ENCODE measurements at places on chromosomes 6 and 20. TPM values are rescaled to one million over a fixed set of nuclear protein-coding genes. Genes with fewer than 3 reads are reported as not detected.

PPP1R14C gene
- total RNA-seq = 0.32 TPM

ZBTB46 gene
- 0.46 TPM for total RNA-seq

- no peaks in the 10 kb centered on the region for H3K27me3 ChIP-seq
- no peak overlapping the region for H3K4me3 ChIP-seq
- H3K27ac ChIP-seq = no peak overlapping the region
- no peak for DNase-seq
- H3K4me1 ChIP-seq = peaks cover 24% of the 10 kb centered on the region
Measured at GRCh38 chr6:116313101-116313776, 33.5 kb upstream of the TSPYL1 start.

DNA sequence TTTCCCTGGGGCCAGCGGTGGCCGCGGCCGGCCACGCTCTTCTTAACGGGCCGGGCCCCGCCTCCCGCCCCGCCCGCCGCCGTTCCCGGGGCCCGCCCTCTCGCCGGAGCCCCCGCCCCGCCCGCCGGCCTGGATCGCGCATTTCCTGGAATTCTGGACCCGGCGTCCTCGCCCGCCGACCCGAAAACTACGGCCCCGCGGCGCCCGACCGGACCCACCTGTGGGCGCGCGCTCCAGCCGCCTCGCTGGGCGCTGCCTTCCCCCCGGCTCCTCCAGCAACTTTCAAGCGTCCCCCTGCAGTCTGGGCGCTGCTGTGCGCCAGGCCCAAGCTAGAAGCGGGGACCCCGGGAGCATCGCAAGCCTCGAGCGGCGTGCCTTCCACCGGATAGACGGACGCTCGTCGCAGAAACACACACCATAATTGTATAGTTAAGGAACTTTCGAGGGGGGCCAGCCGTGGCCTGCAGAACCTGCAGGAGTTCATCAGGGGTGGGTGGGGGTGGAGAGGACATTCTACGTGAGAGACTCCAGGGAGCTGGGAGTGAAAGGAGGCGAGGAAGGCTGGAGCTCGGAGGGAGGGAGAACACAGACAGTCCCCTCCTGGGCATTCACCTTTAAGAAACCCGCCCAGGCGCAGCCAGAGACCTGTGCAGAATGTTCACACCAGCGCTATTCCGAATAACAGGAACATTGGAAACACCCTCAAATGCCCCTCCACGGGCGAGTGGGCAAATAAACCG, at the start of gene ADA:
ADA (minus strand) TSS at position 16 of the 740 bp plus-strand sequence. CDS start 92 bp downstream, outside the sequence.
- DNase-seq = peak; percentile 54
- H3K4me3 ChIP-seq = peak within 1 kb of the TSS; percentile 87
- H3K27ac ChIP-seq = peak within 1 kb of the TSS; percentile 74
- peaks cover 53% of the 10 kb centered on the region for H3K4me1 ChIP-seq

GRCh38 chr20:40746251-40746650, 57.2 kb upstream of the MAFB start:
- H3K4me1 ChIP-seq = peaks cover 16% of the 10 kb centered on the region
- H3K36me3 ChIP-seq = no peaks in the 10 kb centered on the region
- H3K27ac ChIP-seq = no peak overlapping the region
- H3K4me3 ChIP-seq = no peak overlapping the region
- peaks cover 10% of the 10 kb centered on the region for H3K27me3 ChIP-seq
- DNase-seq = no peak

DNA sequence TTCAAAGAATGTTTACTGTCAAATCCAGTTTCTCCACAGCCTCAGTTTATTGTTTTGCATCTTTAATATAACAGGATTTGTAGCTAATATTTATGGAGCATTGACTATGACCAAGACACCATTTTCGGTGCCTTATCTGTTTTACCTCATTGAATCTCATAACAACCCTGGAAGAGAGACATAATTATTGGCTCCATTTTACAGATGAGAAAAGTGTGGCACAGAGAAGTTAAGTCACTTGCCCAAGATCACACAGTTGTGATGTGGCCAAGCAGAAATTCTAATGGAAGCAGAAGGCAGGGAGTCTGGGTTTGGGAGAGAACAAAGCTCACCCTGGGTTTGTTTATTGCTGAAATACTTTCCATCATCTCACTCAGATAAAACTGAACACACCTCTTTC, 17.5 kb upstream of the NFATC2 start:
- H3K36me3 ChIP-seq = no peaks in the 10 kb centered on the region
- no peak overlapping the region for H3K27ac ChIP-seq
- H3K27me3 ChIP-seq = peaks cover 56% of the 10 kb centered on the region
- peaks cover 26% of the 10 kb centered on the region for H3K4me1 ChIP-seq
- no peak for DNase-seq

CST11 gene
- not detected for total RNA-seq

DNA sequence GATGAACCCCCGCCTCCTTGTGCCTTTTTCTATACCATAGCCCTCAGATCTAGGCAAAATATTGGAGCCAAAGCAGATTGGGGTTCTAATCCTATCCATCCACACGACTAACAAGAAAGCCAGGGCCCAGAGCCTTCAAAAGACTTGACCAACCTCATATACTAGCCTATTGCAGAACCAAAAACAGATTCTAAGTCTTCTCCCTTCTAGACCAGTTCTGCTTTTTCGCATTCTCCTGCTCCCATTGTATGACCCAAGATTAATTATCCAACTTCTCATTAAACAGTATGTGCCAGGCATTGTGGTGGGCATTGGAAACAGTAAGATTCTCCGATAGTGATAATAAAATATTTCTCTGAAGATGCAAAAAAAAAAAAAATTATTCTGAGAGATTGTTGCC, 113.7 kb upstream of the JARID2 start:
- H3K27me3 ChIP-seq = no peaks in the 10 kb centered on the region
- H3K36me3 ChIP-seq = no peaks in the 10 kb centered on the region
- H3K27ac ChIP-seq = no peak overlapping the region
- peaks cover 11% of the 10 kb centered on the region for H3K4me1 ChIP-seq

DNA sequence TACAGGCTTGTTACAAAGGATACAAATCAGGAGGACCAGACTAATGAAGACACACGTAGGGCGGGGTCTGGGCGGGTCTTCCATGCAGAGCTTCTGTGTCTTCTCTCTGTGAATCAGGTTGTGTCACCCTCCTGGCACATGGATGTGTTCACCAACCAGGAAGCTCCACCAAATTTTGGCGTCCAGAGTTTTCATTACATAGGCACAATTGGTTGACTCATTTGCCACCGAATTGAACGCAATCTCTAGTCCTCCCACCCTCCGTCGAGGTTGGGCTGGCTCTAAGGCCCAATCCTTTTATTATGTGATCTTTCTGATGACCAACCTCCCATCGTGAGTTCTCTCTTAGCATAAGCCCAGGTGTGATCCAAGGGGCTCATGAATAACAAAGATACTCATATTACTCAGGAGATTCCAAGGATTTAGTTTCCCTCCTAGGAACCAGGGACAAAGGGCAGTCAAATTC, 36.3 kb upstream of the DDR1 start:
- no peak for DNase-seq
- no peak overlapping the region for H3K4me3 ChIP-seq
- peaks cover 10% of the 10 kb centered on the region for H3K27me3 ChIP-seq
- H3K36me3 ChIP-seq = peaks cover 5% of the 10 kb centered on the region
- H3K4me1 ChIP-seq = no peaks in the 10 kb centered on the region

DNA sequence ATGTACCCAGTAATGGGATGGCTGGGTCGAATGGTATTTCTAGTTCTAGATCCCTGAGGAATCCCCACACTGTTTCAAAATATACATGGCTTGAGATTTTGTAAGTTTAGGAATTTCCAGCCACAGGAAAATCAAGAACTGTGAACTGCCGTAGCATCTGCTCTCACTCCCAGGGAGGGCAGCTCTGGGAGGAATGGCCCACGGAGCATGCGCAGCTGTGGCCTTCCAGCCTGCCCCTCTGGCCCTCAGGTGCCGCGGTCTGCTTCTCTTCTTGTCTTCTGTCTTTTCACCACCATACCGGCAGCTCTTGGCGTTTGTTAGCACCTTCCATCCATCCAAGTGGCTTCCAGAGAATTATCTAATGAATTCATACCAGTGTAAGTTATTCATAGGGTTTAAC, 19.9 kb upstream of the EXOC2 start:
- peaks cover 17% of the 10 kb centered on the region for H3K4me1 ChIP-seq
- peak overlapping the region; percentile 35 for H3K27ac ChIP-seq
- no peak for DNase-seq
- H3K36me3 ChIP-seq = peaks cover 6% of the 10 kb centered on the region

- H3K4me1 ChIP-seq = no peaks in the 10 kb centered on the region
- no peak for DNase-seq
- no peak overlapping the region for H3K4me3 ChIP-seq
- no peaks in the 10 kb centered on the region for H3K27me3 ChIP-seq
Measured at GRCh38 chr6:163036160-163036645, 308.4 kb downstream of the PACRG start.

DNA sequence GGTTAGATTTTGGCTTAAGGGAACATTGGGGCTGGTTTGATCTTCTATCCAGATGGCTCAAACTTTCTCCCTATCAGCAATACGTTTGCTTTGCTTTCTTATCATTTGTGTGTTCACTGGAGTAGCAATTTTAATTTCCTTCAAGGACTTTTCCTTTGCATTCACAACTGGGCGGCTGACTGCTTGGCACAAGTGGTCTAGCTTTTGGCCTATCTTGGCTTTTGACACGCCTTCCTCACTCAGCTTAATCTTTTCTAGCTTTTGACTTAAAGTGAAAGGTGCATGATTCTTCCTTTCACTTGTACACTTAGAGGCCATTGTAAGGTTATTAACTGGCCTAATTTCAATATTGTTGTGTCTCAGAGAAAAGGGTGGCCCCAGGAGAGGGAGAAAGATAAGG, 254.9 kb downstream of the PLCB1 start:
- H3K36me3 ChIP-seq = no peaks in the 10 kb centered on the region
- DNase-seq = no peak
- H3K4me1 ChIP-seq = no peaks in the 10 kb centered on the region
- no peak overlapping the region for H3K27ac ChIP-seq

FAM209B gene
- 1.5 TPM for total RNA-seq

FKBP1C gene
- not detected for total RNA-seq

Data from activated B cell treated with CpG ODN at 0.5 μM for 24 hours (primary cell).